ENCODE measurements at places on chromosomes 5 and 9.

DNA sequence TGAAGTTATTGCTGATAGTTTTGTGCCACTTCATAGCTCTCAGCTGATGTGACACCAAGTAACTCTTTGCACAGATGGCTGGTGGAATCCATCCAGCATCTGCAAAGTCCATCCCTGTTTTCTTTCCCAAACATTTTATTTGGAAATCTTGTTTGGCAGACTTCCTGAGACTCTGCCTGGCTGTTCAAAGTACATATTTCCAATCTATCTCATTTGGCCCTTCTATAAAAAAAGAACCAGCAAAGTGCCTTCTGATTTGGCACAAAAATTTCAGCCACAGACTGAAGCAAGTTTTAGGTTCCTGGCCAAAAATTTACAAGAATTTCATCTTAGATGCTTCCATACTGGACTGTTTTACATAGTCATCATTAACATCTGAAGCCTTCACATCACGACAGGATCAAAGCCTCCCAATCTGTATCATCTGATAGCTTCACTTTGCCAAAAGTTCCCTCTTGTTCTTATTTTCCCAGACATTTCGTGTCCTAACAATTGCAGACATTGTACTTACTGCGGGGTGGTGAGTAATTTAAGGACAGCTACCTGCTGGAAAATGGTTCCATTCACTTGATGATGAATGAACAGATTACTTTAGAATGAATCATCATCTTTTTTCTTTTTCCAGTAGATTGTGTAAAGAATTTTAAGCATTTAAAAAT, 377.3 kb downstream of the KIAA0825 start:
- no peak for DNase-seq

GRCh38 chr9:105168870-105169319, 75.6 kb upstream of the SLC44A1 start:
- DNase-seq: no peak

GRCh38 chr5:40150896-40151295, 528.8 kb upstream of the PTGER4 start:
- no peak for DNase-seq

DNA sequence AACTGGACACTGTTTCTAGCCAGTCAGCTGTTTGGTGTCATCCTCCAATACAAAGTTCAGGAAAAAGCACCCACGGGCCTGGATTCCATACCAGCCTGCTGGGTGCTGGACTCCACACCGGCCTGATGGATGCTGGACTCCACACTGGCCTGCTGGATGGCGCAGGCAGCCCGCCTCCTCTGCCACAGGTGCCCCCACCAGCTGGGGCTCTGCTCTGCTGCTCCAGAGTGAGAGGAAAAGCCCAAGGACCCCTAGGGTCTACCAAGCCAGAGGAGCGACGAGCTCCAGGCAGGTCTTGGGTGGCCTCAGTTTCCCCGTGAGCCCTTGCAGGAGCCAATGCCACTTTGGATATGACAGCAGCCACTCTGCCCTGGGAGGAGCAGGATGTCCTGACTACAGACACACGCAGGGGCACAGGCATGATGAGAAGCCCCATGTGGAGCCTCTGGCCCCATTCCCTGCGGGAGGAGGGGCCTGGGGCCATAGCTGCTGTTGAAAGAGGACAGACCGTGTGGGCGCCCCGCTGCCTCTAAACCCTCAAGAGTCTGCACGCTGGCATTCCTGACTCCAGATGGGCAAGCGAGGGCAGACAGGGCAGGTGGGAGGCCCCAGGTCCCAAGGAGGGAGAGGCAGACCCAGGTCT, 141.6 kb downstream of the OLFM1 start:
- no peak for DNase-seq

- no peak for DNase-seq
Observed at GRCh38 chr5:115069087-115069968, 100.4 kb downstream of the TRIM36 start.
